Activated T-helper 1 cell treated with Interleukin-2 at 50 U/mL for 16 hours (primary cell): ENCODE measurements at places on chromosomes 3 and 15.

GRCh38 chr3:37337481-37337880 lies 163.1 kb upstream of the LRRFIP2 start:
- DNase-seq, result no peak

GRCh38 chr15:93167291-93167690 lies 78.3 kb upstream of the RGMA start:
- no peak for DNase-seq

DNA sequence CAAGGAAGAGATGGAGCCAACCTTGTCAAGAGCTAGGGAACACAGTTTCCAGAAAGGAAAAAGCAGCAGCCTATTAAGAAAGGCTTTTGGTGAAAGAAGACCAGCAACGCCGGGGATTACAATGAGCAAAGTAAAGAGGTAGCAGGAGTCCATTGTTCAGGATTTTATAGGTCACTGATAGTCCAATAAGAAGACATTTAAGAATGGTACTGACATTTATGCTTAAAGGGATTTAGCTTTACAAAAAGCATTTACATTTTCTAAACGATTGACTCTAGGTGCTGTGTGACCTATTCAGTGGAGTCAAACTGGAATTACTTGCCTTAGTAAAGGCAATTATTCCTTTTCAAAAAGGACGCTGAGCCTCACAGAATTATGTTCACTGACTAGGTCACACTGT lies 40.8 kb downstream of the CSNK1G1 start:
- DNase-seq, result no peak

GRCh38 chr3:193805448-193805847 lies 212.4 kb downstream of the OPA1 start:
- no peak for DNase-seq

DNA sequence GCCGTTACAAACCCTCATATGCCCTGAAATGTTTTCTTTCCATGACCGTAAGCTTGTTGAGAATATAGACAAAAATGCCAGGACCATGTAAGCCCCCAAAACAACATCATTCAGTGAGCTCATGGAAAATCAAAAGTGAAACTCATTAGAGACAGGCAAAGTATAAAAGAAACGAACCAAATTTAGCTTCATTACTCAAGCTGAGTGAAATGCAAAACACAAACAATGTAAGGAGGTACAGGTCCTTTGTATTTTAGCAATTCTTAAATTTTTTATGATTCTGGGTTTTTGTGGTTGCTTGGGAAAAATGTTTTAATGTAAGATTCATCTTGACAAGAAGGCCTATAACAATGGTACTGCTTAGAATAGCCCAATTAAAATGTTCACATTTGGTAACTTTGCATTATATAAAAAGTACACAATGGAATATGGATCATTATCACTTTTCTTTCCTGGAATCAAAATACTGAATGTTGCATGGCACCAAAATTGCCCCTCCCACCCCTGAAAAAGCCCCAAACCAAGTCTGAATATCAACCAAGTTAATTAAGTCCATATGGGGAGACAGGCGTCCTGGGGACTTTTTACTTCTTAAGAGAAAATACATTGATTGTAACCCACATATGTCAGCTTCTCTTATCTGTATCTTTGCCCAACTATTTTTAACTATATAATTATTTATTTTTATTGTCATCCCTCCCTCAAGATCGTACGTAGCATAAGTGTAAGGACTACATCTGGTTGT lies 247.7 kb upstream of the CDIN1 start:
- DNase-seq, result no peak

DNA sequence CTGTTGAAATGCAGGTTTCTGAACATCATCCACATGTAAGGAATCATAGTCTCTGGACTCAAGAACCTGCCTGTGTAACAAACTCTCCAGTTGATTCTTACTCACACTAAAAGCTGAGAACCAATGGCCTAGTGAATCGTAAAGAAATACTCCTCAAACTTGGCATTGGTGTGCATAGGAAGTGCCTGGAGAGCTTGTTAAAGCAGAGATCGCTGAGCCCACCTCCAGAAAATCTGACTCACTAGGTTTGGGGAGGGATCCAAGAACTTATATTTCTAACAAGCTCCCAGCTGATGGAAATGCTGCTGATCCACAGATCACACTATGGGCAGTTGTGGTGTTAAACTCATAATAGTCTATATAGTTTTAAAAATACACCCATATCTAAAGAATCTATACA lies 55.8 kb upstream of the LMCD1 start:
- DNase-seq, result no peak

- no peak for DNase-seq
Measured at GRCh38 chr3:55160241-55160983, 232.6 kb upstream of the LRTM1 start.

- no peak for DNase-seq
Measured at GRCh38 chr3:120634539-120634938, 38.4 kb downstream of the NDUFB4 start.

GRCh38 chr3:184908859-184909258 lies 96.9 kb downstream of the VPS8 start:
- DNase-seq, result no peak

- no peak for DNase-seq
Measured at GRCh38 chr3:166759736-166760513, 620.2 kb downstream of the ZBBX start.

- DNase-seq, result no peak
Measured at GRCh38 chr3:20123131-20123652, 62.8 kb downstream of the SGO1 start.

- no peak for DNase-seq
Measured at GRCh38 chr3:188146219-188146618, 7.7 kb upstream of the LPP start.
